ENCODE measurements at places on chromosomes 2 and 18.
A peak's percentile ranks its signal among the peaks of the same experiment; 100 is the strongest.

DNA sequence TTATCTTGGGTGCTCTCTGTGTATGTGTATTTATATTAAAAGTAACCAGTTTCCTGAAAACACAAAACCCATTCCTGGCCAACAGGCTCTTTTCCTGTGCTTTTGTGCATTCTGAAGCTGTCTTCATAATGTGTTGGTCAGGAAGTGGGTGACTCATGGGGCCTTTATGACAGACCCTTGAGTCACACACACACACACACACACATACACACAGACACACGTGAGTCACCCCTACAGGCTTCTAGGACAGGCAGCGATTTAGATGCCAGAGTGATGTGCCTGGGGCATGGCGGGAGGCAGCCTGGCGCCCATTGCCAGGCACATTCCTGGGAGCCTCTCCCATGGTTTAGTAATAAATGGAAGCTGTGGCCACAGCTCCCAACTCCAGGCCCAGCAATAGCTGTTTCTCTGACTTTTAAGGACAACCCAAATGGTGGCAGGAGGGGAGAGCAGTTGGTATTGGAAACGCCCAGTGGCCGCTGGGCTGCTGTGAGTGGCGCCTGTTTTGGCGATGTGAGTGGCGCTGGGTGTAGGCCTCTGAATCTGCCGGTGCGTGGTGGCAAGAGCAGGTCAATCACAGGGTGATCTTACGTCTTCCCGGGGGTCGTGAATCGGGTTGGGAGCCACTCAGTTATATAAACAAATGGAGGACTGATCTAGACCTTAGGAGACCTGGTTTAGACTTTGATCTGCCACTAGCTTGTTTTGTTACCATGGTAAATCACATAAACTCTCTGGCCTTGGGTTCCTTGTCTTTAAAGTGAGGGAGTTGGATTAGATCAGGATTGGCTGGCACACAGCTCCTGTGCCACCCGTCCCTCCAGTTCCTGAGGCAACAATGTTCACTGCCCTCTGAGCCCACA, 150.7 kb upstream of the DLX2 start:
- DNase-seq: peak; percentile 96

DNA sequence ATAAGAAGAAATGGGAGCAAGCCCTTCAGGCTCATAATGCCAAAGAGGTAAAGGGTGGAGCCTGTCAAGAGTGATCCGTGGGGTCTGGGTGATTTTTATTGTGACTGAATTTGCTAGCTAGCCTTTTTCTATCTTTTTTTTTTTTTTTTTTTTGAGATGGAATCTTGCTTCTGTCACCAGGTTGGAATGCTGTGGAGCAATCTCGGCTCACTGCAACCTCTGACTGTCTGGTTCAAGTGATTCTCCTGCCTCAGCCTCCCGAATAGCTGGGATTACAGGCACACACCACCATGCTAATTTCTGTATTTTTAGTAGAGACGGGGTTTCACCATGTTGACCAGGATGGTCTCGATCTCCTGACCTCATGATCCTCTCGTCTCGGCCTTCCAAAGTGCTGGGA, 29.1 kb downstream of the DRC1 start:
- no peak for DNase-seq

- DNase-seq: peak; percentile 29
Measured at GRCh38 chr2:85702172-85702571, 8.0 kb downstream of the GNLY start.

DNA sequence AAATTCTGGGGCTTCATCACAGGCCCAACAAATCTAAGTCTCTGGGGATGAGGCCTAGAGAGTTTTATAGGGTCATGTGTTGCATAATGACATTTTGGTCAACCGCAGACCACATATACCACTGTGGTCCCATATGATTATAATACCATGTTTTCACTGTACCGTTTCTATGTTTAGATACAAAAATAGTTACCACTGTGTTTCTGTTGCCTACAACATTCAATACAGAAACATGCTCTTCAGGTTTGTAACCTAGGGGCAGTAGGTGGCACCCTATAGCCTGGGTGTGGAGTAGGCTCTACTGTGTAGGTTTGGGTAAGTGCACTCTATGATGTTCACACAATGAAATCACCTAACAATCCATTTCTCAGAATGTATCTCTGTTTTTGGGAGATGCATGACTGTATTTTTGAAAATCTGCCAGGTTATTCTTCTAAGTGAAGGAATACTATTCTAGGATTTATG, 485.2 kb downstream of the PTPRM start:
- no peak for DNase-seq

- DNase-seq: no peak
Measured at GRCh38 chr2:48469731-48470130, 60.2 kb upstream of the STON1 start.

- DNase-seq: no peak
Measured at GRCh38 chr2:108945969-108946368, 43.1 kb downstream of the EDAR start.

GRCh38 chr2:56587456-56587855, 403.7 kb downstream of the CCDC85A start:
- no peak for DNase-seq

DNA sequence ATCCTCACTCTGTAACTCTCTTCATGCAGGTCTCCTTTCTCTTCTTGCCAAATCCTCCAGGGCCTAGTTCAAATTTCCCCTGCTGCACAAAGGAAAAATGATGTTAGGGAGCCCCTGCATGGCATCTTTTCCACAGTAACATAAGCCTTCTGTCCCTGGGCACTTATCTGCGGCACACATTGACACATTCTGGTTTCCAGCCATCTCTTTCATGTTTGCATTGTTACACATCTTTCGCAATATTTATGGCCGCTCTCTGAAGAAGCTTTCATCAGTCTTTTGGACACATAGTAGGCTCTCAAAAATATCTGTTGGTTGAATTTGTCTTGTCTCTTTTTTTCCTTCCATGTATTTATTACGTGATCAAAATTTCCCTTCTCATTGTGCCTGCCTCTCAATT, 1806.1 kb upstream of the PIK3C3 start:
- DNase-seq: no peak

- no peak for DNase-seq
Measured at GRCh38 chr18:41326311-41326710, 628.7 kb upstream of the PIK3C3 start.

- DNase-seq: no peak
Measured at GRCh38 chr2:106115665-106116064, 78.4 kb downstream of the UXS1 start.

- DNase-seq: no peak
Measured at GRCh38 chr2:48414640-48414979, 115.3 kb upstream of the STON1 start.

- DNase-seq: no peak
Measured at GRCh38 chr2:74001781-74002504, 17.2 kb downstream of the TET3 start.

DNA sequence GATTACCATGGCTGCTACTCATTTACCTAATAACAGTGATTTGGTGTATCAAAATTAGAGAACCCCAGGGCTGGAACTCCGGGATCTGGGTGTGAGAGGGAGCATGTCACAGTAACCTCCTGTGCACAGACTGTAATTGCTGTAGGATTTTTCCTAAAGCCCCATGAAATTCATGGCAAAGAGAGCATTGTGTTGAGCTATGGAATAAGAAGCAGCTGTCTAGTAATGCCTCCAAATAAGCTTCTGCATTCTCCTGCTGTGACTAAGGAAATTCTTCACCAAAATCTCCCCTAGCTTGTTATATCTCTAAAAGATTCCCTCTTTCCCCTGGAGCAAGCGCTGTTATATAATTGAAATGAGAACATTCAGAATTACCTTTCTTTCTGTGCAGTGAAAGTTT, 158.1 kb upstream of the SPATS2L start:
- no peak for DNase-seq

DNA sequence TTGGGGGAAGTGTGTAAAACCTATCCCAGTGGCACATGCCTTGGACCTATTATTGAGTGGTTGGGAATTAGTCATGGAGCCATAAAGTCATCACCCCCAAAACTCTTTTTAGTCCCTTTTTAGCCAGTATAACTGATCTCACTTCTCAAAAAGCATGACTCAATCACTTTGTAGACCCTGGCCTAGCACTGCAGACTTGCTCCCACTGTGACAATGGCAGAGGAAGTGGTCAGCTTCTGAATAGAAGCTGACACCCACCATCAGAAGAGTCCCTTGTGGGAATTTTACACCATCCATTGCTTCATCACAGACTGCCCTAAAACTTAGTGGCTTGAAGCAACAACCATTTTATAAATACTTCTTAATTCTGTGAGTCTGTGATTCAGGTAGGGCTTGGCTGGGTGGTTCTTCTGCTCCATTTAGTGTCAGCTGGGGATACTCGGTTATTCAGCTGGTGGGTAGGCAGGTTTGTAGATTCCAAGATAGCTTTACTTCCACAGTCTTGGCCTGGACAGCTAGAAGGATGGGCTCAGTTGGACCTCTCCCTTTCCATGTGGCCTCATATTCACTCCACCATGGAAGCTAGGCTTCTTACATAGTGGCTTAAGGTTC, 10.8 kb upstream of the ITGA6 start:
- DNase-seq: no peak

DNA sequence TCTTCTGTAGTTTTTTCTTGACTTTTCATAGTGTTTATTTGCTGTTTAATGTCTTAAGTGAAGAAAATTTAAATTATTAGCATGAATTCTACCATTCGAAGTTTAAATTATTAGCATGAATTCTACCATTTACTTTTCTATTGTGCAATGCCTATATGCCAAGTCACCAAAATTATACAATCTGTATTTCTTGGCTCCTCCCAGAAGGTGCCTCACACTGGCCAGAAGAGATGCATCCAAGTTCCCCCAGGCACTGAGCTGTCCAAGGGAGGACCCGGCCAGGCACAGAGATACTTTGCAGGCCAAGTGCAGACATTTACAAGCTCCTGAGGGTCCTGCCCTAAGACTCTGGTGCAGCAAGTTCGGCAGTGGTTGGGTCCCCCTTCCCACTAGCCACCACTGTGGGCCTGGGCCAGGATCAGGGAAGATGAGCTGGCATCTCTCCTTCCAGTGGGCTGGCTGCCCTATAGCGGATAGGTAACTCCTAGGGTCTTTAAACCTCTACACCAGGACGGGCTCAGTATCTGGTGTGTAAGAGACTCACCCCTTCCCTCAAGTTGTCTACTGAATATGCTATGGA, 31.3 kb downstream of the TMEM247 start:
- DNase-seq: no peak

DNA sequence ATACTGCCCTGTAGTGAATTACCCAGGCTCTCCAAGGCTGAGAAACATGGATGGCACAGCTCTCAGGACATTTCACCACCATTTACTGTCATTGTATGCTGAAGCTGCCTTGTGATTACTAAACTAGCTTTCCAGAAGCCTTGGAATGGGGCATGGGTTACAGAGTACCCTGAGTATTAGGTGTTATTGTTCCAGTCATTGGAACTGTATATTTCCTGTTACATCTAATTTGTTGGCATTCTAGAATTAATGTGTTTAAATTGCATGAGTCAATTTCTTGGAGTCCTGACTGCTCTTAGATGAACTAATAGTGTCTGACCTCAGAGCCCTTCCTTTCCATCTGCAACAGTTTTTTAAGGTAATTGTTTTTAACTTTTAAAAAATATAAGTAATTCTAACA, 9.0 kb downstream of the DGUOK start:
- DNase-seq: no peak

DNA sequence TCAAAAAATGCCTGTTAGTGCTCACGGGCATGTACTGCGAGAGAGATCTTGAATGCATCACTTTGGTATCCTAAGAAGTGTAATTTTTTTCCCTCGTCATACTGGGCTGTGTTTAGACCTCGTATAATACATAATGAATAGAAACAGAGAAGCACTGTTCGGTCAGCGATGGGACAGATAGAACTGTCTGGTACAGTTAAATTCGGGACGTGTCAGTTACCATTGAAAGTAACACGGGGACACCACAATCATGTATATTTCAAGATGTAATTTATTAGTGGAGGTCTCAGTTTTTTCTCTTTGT, 1.8 kb downstream of the PKP4 start:
- DNase-seq: no peak

DNA sequence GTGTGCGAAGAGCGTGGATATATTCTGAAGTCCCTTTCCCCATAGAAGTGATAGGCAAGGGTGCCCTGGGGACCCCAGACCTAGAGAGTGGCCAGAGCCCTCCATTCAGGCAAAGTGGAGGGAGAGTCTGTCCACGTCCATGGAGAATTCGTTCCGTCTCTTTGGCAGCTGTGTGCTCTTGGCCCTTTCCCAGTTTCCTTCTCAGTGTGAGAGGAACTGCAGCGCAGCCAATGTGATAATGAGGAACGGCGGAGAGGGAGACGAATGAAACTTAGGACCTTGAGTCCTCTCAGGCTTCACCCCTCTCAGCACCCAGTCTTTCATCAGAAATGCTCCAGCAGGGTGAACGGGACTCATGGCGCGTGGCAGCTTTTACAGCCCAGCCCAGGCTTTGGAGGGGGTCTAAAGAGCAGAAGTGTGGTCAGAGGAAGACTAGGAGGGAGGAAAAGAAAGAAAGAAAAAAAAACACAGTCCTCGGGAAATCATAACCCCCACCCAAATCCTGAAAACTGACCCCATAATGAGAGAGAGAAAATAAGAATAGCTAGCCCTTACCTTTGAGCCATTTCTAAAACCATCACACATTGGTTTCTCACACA, 95.0 kb upstream of the RIOK3 start:
- DNase-seq: no peak

GRCh38 chr2:80392441-80392840, 87.9 kb upstream of the LRRTM1 start:
- no peak for DNase-seq

- no peak for DNase-seq
Measured at GRCh38 chr2:129152514-129152913, 827.0 kb upstream of the RAB6C start.

DNA sequence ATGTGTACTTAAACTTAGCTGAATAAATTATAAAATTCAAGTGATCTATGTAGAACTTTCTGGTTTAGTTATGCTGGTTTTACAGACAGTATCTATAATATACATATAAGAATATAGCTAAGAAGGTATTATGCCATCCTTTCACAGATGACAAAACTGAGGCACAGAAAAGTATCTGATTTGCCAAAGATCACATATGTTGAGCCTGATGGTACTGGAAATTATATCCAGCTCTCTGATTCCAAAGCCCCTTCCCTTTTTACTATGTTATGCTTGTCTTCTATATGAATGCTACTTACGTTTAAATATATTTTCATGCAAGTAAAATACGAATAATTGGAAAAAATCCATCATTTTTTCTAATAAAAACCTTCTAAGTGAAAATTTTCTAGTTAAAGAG, 1631.3 kb downstream of the DPP10 start:
- no peak for DNase-seq

GRCh38 chr2:14587119-14587518, 45.4 kb upstream of the LRATD1 start:
- peak; percentile 19 for DNase-seq

DNA sequence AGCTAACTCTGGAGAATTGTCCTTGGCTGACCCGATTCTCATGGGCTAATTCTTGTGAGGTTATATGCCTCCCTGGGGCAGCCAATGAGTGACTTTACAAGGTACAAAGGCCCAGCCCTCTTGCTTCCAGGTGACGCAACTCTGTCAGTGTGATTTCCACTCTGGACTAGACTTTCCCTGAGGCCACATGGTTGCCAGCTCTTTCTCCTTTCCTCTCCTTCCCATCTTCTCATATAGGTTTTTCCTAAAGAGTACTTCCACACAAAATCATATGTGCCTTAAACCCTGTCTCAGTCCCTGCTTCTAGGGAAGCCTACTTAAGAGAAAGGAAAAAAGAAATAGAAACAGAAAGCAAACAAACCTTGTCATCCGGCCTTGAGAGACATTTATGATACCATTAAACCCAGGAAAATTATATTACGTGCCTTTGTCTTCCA, 226.2 kb upstream of the ZSWIM2 start:
- no peak for DNase-seq

GRCh38 chr2:218727502-218728165, 17.0 kb downstream of the TTLL4 start:
- peak; percentile 46 for DNase-seq

All from LoVo (cell line).